Panc1 (cell line): ENCODE measurements at places on chromosomes 7 and 10.
A peak's percentile ranks its signal among the peaks of the same experiment; 100 is the strongest.

DNA sequence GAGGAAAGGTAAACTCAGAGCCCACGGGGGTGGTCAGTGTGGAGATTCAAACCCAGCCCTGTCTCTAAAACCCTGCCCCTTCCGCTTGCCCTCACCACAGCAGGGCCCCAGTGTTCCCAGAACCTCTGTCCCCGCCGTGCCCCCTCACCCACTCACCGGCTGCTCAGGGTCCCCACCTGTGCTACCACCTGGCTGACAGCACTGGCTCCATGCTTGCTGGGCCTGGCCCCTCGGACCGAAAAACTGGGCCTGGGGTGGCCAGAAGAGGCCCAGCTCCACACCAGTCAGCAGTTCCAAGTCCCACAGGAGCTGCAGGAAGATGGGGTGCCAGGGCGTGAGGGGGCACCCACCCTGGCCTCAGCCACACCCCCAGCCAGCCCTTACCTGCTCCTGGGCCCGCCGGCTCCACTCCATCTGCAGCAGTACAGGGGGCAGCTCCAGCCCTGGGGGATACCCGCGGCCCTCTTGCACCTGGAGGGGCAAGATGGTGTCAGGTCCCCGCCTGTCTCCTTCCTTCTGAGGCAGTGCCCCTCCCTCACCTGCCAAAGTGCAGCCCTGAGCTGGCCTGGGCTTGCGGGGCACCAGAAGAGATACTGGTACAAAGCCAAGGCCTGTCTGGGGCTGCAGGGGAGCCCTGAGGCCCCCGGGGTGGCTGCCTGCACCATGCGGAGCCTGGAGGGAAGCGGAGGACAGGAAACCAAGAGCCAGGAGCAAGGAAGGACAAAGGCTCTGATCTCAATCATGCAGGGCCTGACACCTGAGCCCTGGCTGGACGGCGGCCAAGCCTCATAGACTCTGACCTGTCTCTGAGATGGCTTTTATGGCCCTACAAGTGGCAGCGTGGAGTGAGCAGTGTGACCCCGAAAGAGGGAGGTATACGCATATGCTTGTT, 11.7 kb downstream of the ATP6V1F start:
- DNase-seq = no peak

DNA sequence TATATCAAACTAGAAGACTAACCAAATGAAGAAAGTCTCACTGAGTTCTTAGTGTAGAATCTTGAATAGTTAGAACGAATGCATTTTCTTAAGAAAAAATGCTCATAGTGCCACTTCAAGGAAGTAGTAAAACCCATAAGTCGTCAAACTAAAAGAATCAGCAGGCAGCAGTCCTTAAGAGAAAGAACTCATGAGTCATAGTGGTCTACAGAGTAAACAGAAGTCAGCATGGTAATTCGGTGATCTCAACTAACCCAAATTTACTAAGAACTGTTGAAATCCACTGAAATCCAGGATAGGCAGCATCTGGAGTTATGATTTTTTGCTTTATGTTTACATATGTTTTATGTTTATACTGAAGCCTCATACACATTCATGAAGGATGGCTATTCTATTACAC, 256.2 kb downstream of the LHFPL3 start:
- DNase-seq = no peak

DNA sequence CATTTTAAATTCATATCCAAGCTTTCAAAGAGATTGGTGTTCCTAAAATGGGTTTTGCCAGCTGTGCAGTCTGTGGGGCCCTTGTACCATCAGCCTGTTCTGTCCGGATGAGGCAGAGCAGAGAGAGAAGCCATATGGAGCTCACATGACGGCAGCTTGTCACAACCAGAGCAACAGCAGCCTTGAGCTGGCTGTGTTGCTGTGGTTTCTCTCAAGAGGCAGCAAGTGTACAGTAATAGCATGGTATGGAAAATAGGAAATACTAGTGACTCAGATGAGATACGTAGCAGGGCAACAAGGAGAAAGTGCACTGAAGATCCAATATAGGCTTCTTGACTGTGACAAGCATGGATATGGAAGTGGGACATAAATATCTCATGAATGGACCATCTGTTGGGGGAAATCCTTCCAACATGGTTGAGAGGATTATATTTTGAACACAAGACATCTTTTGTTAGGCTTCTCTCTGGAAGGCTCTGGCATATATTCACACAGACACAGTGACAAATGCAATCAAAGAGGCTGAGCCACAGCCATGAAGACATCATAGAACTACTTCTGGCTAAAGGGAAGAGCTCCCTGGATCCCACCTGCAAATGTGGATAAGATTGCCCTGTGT, 251.0 kb upstream of the TAC1 start:
- DNase-seq = no peak

GRCh38 chr7:156993925-156994235, 16.6 kb downstream of the MNX1 start:
- no peak for DNase-seq

DNA sequence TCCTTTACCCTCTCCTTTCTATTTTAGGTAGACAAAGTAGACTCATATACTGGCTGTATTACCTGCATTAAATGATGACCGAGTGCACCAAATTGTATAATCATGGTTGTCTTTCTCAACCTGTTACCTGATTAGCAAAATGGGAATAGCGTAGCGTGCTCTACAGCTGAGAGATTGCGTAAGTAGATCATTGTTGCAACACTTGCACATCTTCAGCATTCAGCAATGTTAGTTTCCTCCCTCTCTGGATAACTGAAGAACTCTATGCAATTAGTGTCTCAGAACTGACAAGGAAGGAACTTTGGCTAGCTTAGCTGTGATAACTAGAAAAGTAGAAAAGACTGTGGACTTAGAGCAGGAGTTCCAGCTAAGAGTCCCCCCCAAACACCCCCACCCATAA, 787.4 kb downstream of the PHTF2 start:
- no peak for DNase-seq

GRCh38 chr10:46106410-46107255, 60.6 kb upstream of the MSMB start:
- no peak for DNase-seq

GRCh38 chr10:106555599-106555998, 608.9 kb downstream of the SORCS1 start:
- no peak for DNase-seq

GRCh38 chr7:97457054-97457453, 274.8 kb upstream of the TAC1 start:
- no peak for DNase-seq

DNA sequence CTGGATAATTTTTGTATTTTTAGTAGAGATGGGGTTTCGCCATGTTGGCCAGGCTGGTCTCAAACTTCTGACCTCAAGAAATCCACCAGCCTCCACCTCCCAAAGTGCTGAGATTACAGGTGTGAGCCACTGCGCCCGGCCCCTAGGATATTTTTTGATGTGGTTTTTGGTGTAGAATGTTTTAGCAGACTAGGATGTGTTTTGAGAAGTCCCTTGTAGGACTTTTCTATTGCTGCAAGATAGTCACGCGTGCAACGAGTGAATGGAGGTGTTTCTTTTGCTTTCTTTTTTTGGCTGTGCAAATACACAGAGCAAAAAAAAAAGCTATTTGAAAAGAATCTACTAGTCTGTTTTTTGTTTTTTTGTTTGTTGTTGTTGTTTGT, 29.8 kb upstream of the KLF6 start:
- DNase-seq = no peak

- no peak for DNase-seq
Observed at GRCh38 chr10:20954519-20954918, 57.4 kb upstream of the NEBL start.

DNA sequence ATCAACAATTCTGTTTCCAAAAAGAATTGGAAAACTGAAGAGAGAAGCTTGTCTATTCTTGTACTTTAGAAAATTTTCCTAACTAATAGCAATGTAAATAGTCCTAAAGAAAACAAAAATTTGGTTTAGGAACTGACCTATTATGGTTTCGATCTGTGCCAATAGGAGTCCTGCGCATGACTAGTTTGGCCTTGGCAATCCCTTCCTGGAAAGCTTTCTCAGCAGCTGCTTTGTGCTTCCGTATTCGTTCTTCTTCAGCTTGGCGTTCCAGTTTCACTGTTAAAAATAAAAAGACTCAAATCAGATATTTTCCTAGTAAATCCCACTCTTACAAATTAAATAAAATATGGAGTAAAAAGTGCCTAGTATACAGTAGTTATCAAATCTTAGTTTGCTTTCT, 36.6 kb downstream of the FZD9 start:
- no peak for DNase-seq

DNA sequence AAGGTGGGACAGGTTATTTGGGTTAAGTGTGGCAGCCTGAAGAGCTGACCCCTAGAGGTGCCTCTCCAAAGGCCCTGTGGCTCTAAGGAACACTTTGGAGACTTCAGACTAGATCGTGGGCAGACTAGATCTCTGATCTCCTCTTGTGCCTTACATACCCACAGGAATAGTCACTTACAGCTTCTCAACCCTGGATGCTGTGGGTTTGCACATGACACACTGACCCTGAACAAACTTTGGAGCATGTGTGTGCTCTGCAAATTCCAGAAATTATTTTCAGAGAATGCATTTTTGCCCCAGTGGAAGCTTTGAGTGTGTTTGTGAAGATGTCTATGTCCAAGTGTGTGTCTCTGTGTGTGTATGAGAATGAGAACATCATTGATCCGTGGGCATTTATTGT, 119.6 kb downstream of the EMX2 start:
- DNase-seq = no peak

DNA sequence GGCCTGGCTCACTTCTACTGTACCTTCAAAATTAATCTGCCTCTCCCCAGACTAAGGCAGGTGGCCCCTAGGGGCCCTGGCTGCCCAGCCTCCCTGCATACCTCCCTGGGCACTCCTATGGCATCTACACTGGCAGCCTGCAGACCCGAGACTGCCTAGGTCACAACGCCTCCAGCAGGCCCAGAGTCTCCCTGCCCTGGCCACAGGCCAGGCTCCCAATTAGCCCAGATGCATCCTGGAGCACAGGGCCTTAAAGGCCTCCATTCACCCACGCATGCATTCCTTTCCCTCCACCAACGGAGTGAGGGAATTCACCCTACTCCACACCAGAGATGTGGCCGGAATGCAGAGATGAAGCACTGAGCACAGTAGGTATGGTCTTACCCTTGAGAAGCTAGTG, 1.9 kb downstream of the CHAT start:
- DNase-seq = no peak

DNA sequence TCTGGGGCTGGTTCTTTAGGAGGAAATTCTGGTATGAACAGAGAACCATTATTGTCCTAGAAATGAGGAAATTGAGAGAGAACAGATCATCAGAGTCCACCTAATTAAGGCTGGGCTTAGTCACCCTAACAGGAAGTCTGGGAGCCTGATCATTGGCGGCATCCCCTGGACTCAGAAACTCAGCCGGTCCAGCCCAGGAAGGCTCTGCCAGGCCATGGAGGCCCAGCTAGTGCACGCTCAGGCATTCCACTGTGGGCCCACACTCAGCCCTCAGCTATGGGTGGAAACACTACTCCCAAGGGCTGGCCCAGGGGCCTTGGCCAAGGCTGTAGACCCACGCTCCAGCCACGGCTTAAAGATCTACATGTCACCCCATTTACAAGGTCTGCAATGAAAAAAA, 109.2 kb downstream of the PTPN20 start:
- DNase-seq = no peak

DNA sequence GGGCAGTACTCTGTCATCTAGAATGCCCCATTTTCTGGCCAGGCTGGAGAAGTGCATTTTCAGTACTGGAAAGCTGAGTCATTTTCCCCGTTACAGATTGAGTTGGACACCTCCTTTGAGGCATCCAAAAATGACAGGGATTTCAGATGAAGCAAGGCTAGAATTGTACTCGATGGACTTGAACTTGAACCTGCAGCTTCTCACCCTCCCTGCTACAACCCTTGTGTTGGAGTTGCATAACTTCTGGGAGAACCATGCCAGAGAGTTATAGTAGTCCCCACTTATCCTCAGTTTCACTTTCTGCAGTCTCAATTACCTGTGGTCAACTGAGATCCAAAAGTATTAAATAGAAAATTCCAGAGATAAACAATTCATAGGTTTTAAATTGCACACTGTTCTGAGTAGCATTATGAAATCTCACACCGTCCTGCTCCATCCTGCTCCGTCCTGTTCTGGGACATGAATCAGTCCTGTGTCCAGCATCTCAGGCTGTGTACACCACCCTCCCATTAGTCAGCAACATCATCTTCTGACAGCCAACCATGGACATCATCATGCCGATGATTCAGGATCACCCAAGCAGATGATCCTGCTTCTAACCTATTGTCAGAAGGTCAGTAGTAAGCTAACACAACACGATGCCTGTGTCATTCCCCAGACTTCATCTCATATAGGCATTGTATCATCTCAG, 363.7 kb downstream of the DPP6 start:
- DNase-seq = no peak

- DNase-seq = no peak
Observed at GRCh38 chr10:104415526-104416165, 62.0 kb downstream of the CFAP58 start.

GRCh38 chr10:120511165-120511564, 54.1 kb downstream of the PLPP4 start:
- DNase-seq = no peak

- no peak for DNase-seq
Observed at GRCh38 chr7:28203508-28204240, 23.1 kb upstream of the JAZF1 start.

GRCh38 chr7:16627236-16627635, 18.3 kb downstream of the ANKMY2 start:
- DNase-seq = no peak

GRCh38 chr7:2225830-2226229, 6.9 kb downstream of the MAD1L1 start:
- no peak for DNase-seq

- no peak for DNase-seq
Observed at GRCh38 chr10:3948843-3949242, 163.8 kb upstream of the KLF6 start.

- no peak for DNase-seq
Observed at GRCh38 chr7:44167920-44168319, 21.3 kb downstream of the GCK start.

DNA sequence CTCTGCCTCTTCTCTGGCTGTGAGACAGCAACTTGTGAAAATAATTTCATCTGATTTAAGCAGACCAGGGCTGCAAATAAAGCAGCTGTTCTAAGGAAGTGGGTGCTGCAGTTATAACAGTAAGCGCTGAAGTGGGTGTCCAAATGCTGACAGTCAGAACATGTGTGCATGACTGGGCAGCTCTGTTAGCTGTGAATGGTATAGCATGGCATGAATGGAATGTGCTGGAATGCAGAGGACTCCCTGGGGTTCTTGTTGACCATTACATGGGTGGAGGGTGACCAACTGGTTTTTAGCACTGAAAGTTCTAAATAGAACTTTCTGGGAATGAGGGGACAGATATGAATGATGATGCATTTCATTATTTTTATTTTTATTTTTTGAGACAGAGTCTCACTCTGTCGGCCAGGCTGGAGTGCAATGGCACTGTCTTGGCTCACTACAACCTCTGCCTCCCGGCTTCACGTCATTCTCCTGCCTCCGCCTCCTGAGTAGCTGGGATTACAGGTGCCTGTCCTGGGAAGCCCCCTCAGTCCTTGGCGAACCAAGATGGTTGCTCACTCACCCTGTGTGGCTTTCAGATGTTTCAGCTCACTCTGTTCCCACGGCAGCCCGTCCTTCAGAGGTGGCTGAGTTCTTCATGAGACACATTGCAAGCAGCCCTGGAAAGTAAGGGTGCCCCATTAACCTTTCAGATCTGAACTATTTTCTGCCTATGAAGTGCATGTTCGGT, 319.8 kb upstream of the PHYHIPL start:
- DNase-seq = peak; percentile 92
